ENCODE measurements at places on chromosomes 13 and 19. TPM values are rescaled to one million over a fixed set of nuclear protein-coding genes. Genes with fewer than 3 reads are reported as not detected.

RRAS gene
- total RNA-seq = 42.6 TPM

SIGLEC9 gene
- not detected for total RNA-seq

SLITRK1 gene
- not detected for total RNA-seq

LYPD5 gene
- 0.11 TPM for total RNA-seq

CYP2F1 gene
- not detected for total RNA-seq

ACP7 gene
- total RNA-seq = not detected

PLVAP gene
- 2.1 TPM for total RNA-seq

CLEC17A gene
- total RNA-seq = not detected

GYS1 gene
- 155 TPM for total RNA-seq

ZNF266 gene
- total RNA-seq = 13.0 TPM
